CD4-positive, alpha-beta T cell treated with Interferon gamma for 1 hour (primary cell): ENCODE measurements at places on chromosomes 11 and 22.

- peak; percentile 68 for DNase-seq
Measured at GRCh38 chr22:36873614-36874308, 13.0 kb downstream of the NCF4 start.

- no peak for DNase-seq
Measured at GRCh38 chr22:40410731-40411505, 40.5 kb downstream of the SGSM3 start.

DNA sequence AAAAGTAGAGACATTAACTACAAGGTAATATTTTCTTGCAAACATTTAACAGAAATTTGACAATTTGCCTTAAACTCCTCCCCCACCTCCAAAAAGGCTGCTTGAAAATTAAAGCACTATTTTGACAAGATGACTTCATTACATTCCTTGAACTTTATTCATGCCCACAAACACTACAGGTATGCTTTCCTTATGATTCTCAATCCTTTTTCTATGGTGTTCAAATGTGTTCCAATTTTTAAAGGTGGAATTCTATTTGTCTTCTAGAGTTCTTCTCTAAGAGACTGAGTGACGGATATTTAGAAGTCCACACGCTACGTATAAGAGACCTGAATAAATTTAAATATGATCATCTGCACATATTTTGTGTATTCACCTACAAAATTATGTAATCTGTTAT is 69.4 kb downstream of the MRTFA start:
- DNase-seq = no peak

DNA sequence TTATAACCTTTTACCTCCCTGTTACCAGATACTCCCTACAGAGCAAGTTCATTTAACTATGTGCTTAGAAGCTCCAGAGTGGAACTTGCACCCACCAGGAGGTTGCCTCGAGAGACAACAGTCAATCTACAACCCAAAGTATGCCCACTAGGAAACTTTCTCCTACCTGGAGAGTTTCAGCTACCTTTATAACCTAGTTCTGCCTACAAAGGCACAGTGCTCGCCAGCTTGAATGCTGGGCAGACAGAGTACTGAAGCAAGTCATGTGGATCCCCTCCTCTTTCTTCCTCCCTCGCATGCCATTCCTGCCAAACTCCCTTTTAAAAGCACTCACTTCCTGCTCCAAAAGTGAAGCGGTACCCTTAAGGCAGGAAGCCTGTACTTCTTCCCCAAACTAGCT is 258.9 kb downstream of the SWAP70 start:
- DNase-seq = no peak

DNA sequence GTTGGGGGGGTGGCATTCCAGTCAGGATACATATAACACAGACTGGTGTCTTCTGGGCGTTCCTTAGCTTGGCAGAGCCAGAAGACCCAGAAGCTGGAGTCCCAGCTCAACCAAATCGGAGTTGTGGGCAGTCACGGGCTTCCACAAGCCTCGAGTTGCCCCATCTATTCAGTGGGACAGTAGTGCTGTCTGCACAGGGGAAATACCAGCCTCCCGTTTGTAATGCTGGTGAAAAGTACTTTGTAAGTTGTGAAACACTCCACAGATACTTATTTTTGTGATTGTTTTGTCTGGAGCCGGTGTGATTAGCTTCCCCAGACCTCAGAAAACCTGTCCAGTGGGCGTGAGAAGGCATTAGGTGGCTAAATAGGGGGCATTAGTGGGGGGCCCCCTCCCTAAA is 13.6 kb downstream of the DGKZ start:
- DNase-seq = no peak

GRCh38 chr22:49771266-49772065 is 56.2 kb downstream of the BRD1 start:
- DNase-seq = no peak

DNA sequence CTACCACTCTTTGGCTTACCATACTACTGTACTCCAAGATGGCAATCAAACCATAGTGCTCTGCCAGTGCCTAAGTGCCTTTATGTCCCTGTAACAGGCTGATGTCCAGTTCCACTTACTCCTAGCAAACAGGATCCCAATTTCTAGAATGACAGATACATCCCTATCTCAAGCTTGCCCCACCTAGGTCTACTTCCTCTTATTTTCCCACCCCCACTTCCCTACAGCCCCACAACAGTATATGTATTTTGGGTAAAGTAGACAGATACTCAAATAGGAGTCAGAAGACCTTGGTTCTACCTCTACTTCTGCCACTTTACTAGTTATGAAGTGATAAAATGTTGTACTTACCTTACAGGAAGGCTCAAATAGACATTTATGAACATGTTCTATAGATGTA is 24.1 kb downstream of the SIK3 start:
- no peak for DNase-seq

DNA sequence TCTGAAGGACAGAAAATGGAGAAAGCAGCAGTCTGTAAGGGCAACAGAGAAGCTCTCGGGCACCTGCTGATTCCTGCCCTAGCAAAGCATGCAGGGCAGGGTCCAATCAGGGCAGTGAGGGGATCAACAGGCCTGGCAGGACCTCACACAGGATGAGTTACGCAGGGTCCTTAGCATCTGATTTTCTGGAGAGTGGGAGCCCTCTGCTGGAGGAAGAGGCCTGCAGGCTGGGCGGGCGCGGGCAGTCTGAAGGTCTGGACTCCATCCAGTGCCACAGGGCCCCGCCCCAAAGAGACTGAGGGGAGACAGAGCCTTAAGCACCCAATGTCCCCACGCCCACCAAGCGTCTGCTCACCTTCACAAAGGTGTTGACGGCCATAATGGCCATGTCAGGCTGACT is 28.9 kb downstream of the AP1B1 start:
- no peak for DNase-seq

- DNase-seq = no peak
Measured at GRCh38 chr11:2740275-2740940, 40.6 kb upstream of the KCNQ1OT1 start.

DNA sequence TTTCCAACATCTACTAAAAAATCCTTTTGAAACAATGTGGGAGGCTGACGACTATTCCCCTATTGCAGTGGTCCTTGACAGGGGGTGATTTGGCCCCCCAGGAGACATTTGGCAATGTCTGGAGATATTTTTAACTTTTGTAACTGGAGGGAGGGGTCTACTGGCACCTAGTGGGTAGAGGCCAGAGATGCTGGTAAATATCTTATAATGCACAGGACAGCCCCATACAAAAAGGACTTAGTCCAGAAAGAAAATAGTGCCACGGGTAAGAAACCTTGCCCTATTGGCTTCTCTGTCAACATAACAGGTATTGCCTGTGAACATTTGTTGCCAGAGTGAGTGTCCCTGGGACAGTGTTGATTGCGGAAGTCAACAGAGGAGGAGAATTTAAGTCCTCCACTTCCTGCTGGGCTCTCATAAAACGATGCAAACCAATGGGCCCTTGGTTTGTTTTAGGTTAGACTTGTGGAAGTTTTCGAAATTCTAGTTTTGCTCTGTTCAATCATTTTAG is 101.6 kb downstream of the MAML2 start:
- no peak for DNase-seq

DNA sequence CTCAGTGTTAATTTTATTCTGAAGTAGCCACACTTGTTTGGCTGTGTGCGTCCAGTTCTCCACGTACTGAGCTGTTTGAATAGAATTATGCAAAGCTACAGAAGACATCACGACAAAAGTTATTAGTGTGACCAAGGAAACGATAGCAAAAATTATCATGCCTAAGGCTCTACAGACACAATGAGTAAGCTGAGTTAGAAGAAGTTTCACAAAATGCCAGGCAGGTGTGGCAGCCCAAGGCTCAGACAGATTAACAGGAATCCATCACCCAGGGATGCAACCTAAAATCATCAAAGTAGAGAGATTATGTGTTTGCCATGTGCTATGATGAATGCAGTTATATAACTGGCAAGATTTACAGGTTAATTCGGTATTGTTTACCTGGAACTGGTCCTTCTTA is 73.1 kb upstream of the INCENP start:
- no peak for DNase-seq

GRCh38 chr11:35006389-35007128 is 90.1 kb downstream of the PDHX start:
- peak; percentile 49 for DNase-seq

DNA sequence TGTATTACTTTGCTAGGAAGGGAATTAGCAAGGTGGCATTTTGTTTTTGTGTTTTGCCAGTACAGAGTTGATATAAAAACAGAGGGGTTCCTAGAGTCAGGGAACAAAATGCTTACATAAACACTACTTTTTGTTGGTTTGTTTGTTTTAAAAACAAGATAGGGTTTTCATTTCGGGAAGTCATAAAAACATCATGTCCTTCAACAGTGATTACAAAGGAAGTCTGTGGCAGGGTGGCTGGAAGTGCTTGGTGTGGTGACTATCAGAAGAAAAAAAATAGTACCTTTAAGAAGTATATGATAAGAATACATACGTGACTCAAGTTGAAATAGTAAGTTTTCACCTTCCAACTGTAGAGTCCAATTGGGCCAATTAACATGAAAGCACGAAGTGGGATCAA is 1.2 kb upstream of the IL18 start:
- no peak for DNase-seq

GRCh38 chr11:63670433-63671321 is 499 bp downstream of the ATL3 start:
- DNase-seq = peak; percentile 5

GRCh38 chr11:35566885-35567284 is 41.5 kb upstream of the PAMR1 start:
- DNase-seq = no peak

GRCh38 chr22:20296598-20296997 is 23.3 kb downstream of the DGCR6L start:
- DNase-seq = no peak

- DNase-seq = no peak
Measured at GRCh38 chr11:128289048-128289447, 298.3 kb downstream of the ETS1 start.
